ENCODE measurements at places on chromosomes 7 and 10.

GRCh38 chr10:104100795-104101194, 15.1 kb upstream of the COL17A1 start:
- no peak for DNase-seq

GRCh38 chr10:60908896-60909295, 35.1 kb downstream of the RHOBTB1 start:
- no peak for DNase-seq

GRCh38 chr10:106959521-106959920, 205.0 kb downstream of the SORCS1 start:
- no peak for DNase-seq

- DNase-seq = no peak
Observed at GRCh38 chr7:26376175-26376917, 84.7 kb downstream of the SNX10 start.

GRCh38 chr7:112214268-112214667, 7.8 kb downstream of the ZNF277 start:
- DNase-seq = no peak

- no peak for DNase-seq
Observed at GRCh38 chr7:152969335-152969734, 209.8 kb downstream of the ACTR3B start.
